NT2/D1 (cell line): ENCODE measurements at places on chromosomes 1 and 21.

DNA sequence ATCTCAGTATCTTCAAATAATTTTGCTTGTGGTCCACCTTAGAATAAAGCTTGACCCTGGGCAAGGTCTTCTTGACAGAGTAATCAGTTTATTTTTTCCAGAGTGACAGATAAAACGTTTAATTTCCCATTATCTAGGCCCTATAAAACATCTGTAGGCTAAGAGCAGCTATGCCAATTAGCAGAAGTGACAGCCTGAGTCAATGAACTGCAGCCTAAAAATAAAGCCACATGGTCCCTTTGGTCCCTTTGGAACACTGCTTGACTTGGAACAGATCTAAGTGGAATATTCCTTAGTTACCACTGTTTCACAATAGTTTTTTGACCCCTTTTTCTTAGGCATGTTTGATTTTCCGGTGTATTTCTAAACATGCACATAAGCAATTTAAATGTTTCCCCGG lies 6.3 kb upstream of the RGS13 start:
- no peak for DNase-seq

DNA sequence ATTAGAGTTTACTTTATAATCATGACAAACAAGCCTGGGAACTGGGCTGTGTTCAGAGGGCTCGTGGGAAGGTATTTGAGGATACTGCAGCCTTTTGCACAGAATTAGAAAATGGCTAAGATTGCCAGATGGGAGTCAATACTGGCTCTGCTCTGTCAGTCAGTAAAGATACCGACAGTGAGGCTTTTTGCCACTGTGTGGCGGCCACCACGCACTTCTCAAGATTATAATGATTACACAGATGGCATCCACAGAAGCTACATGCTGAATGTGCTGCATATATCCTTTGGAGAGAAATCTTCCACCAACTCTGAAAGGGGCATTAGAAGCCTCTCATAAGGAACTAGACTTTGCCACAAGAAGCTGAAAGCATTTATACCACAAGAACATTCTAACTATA lies 213.4 kb upstream of the PTBP2 start:
- no peak for DNase-seq

GRCh38 chr1:110542725-110543124 lies 23.8 kb upstream of the KCNA10 start:
- no peak for DNase-seq

GRCh38 chr1:247332623-247333361 lies 1.1 kb upstream of the ZNF496 start:
- no peak for DNase-seq

DNA sequence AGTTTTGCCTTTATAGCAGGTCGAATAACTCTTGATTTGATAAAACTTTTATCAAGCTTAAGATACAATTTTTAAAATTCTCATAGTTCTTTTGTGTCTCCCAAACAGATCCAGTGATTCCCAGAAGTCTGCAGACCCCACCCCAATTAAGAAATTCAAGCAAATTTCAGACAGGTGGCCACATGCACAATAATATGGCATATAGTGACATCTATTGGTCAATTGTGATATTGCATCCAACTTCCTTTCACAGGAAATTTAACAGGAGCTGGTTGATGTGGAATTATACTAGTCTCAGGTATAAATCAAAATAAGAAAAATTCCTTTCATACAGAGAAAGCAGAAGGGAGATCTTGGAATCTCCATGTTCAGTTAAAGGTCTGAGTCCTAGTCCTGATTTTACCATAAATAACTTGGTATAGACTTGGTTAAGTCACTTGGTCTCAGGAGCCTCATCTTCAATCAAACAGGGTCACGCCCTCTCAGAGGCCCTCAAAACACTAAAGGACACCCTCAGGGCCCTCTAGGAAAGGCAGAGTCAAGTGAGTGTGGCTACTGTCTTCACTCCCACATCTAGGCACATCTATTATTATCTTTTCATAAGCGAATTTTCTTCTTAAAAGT lies 24.1 kb downstream of the PIGM start:
- DNase-seq, result peak; percentile 63

DNA sequence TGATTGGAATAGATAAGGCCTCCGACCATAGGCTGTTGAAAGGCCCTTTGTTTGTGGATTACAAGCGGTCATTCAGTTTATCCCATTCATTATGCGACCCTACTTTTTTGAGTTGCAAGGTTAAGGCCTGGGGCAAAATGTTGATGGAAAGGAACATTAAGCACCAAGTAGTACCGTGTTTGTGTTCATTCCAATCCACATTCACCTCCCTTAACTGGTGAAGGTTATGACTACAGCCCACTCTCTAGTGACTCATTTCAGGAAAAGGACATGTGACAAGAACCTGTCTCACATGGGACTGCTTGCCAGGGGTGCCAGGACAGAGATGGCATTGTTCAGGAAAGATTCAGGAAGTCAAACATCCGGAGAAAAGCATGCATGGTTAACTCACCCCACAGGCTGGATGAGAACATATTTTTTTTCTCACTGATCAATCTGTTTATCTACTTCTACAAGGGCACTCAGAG lies 81.6 kb downstream of the CD58 start:
- DNase-seq, result no peak

DNA sequence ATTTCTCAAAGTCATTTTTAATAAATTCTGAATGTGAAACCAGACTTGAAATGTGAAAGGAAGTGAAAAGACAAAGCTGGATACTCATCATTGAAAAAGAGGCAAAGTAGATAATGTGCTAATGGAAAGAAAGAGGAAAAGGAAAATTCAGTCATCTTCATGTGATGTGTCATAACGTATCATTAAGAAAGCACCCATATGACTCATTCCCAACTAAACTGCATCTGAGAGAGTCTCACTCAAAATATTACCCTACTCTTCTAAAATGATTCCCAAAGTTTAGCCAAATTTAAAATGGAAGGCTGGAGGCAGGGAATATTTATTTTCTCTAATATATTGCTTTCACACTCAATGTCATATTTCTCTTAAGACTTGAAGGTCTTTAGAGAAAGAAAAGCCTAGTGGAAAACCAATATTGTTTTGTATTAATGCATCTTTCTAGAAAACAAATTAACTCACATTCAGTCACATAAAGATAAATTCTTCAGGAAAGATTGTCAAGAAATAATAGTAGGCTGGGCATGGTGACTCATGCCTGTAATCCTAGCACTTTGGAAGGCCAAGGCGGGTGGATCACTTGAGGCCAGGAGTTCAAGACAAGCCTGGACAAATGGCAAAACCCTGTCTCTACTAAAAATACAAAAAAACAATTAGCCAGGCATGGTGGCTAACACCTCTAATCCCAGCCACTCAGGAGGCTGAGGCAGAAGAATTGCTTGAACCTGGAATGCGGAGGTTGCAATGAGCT lies 129.9 kb downstream of the SLC30A10 start:
- DNase-seq, result no peak

DNA sequence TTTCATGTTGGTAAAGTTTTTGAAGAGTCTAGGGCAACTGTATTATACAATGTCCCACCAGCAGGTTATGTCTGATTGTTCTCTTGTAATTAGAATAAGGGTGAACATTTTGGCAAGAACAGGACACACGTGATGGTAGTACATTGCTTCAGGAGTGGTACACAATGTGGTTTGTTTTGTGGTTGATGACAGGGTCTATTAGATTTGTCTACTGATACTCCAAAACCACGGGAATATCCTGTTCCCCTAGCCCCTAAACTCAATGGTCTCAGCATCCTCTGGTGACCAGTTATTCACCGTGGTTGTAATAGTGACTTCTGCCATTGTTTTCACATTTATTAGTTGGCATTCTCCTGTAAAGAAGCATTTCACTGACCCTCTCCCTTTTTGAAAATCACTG lies 22.1 kb upstream of the ACTA1 start:
- DNase-seq, result no peak

DNA sequence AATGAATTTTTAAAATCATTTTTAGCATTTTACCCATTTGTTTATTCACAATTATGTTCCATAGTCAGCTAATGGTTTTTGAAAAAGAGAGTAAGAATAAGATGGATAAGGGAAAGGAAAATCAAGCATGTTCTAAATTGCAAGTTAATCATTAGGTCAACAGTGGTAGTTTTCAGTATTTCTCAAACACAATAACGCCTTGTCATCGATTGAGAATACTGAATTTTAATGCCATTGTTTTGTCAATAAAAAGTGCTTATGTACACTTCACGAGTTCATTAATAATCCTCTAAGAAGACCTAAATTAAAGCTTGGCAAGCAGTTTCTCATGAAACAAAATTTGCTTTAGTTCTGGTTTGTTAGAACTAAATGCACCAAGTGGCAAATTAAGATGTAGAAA lies 100.3 kb downstream of the RERE start:
- DNase-seq, result no peak

DNA sequence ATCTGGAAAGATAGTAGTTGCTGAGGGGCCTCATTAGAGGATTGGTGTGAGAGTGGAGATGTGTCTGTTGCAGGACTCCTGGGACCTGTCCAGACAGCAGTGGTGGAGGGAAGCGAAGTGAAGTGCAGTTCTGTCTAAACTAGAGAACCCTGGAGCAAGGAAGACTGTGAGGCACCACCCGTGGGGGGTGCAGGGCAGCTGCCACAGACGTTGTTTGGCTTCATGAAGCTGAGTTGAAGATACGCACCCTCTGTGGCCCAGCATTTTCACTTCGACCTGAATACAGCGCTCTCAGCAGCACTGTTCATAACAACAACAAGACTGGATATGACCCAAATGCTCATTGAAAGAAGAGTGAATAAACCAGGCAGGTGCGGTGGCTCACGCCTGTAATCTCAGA lies 29.3 kb downstream of the ABCG1 start:
- no peak for DNase-seq

DNA sequence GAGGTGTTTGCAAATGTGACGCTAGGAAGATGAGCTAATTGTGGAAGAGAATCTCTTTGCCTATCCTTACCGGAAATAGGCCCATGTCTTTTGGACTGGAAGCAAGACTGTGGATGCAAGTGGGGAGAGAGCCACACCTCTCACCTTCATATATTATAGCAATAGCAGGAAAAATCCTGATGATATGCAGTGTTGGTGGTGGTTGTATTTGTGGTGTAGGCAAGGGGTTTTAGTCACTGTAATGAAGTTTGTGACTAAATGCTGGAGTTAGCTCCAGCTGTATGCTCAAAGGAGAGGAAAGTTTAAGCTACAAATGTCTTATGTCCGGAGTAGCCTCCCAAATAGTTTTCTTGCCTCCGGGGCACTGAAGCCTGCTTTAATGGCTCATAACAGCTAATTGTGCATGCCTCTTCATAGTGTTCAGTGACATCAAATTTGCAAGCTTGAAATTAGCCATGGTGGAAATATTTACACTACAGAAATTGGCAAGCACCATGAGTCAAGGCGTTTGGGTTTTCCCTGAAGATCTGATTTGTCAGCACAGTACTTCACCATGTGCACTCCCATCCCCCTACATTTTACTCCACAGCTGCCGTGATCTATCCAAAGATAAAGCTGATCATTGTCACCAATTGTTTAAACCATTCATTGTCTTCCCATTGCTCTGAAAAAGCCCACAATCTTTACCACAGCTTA lies 102.6 kb upstream of the ZNF644 start:
- DNase-seq, result no peak

GRCh38 chr1:36512842-36513241 lies 30.1 kb upstream of the CSF3R start:
- no peak for DNase-seq

DNA sequence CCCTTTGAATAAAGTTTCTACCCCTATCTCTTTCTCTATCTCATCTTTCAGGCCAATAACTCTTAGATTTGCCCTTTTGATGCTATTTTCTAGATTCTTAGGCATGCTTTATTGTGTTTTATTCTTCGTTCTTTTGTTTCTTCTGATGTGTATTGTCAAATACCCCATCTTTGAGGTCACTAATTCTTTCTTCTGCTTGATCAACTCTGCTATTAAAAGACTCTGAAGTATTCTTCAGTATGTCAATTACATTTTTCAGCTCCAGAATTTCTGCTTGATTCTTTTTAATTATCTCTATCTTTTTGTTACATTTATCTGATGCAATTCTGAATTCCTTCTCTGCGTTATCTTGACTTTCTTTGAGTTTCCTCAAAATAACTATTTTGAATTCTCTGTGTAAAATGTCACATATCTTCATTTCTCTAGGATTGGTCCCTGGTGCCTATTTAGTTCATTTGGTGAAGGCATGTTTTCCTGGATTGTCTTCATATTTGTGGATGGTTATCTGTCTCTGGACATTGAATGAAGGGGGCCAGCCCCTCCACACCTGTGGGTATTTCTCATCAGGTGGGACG lies 11.2 kb upstream of the CYP2J2 start:
- no peak for DNase-seq

DNA sequence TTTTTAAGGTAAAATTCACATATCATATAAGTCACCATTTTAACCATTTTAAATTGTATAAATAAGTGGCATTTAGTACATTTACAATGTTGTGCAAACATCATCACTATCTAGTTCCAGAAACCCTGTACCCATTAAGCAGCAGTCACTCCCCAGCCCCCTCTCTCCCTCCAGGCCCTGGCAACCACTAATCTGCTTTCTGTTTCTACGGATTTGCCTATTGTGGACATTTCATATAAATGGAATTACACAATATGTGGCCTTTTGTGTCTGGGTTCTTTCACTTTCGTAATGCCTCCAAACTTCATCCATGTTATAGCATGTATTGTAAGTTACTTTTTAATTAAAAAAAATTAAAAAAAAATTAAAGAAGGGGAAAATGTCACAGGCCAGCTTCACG lies 58.0 kb upstream of the RAB3GAP2 start:
- no peak for DNase-seq

GRCh38 chr1:40630488-40631223 lies 34.8 kb downstream of the RIMS3 start:
- DNase-seq, result peak; percentile 44

- DNase-seq, result no peak
Measured at GRCh38 chr1:179094818-179095217, 12.9 kb downstream of the TOR3A start.

- no peak for DNase-seq
Measured at GRCh38 chr1:199855580-199855979, 171.9 kb upstream of the NR5A2 start.

GRCh38 chr1:237553078-237553477 lies 337.6 kb downstream of the ZP4 start:
- DNase-seq, result no peak

- no peak for DNase-seq
Measured at GRCh38 chr1:818618-819291, 105.0 kb upstream of the SAMD11 start.

DNA sequence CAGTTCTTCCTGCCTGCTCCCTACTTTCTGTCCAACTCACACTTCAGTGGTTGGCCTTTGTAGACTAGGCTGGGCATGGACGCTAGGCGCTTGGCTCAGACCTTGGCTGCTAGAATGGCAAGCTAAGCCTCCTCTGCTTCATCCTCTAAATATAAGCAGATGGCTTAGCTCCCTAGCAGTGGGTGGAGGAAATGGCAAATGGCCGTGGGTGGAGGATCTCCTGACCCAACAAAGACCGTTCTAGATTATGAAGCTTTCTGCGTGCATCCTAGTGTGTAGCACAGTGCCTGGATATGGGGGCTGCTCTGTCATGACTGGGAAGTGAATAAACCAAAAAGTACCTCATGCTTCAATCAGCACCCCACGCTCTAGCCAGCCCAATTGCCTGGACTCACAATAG lies 10.4 kb upstream of the ETV3L start:
- DNase-seq, result no peak

DNA sequence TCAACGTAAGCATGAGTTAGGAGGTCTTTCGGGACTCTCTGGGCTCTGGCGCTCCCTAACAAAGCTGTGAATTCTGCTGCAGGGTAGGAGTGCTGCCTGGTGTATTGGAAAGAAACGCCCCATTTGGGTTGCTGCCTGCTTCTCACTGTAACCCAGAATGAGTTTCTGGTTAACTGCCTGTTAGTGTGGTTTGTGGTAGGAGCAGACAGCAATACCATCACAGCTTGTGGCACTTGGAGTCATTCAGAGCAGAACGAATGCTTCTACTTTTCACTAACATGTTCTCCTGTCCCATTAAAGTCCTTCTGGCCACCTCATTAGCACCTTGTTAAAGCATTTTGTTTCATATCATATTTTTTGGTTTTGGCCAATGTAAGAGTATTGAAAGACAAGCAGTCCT lies 18.1 kb downstream of the MAP3K7CL start:
- no peak for DNase-seq
